ENCODE measurements at places on chromosomes 2 and 18.

DNA sequence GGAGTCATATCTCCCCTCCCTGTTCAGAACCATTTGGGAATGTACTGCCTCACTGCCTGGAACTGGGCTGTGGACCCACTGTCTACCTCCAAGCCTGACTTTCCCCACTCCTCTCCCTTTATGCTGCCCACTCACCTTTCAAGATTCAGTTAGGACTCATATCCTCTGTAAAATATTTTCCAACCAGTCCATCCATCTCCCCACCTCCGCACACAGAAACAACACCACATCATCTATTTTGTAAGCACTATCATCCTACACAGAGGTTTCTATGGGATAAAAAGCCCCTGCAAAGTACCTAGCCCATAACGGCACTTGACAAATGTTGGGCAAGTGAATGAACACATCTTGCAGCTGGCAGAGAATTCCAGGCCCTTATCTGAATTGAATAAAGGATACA, 250.8 kb downstream of the ANAPC1 start:
- no peak for DNase-seq

- DNase-seq = no peak
These were observed 866 bp downstream of the CWC22 start for GRCh38 chr2:180006231-180006630.

GRCh38 chr2:84443477-84443876, 15.6 kb downstream of the SUCLG1 start:
- DNase-seq = no peak

DNA sequence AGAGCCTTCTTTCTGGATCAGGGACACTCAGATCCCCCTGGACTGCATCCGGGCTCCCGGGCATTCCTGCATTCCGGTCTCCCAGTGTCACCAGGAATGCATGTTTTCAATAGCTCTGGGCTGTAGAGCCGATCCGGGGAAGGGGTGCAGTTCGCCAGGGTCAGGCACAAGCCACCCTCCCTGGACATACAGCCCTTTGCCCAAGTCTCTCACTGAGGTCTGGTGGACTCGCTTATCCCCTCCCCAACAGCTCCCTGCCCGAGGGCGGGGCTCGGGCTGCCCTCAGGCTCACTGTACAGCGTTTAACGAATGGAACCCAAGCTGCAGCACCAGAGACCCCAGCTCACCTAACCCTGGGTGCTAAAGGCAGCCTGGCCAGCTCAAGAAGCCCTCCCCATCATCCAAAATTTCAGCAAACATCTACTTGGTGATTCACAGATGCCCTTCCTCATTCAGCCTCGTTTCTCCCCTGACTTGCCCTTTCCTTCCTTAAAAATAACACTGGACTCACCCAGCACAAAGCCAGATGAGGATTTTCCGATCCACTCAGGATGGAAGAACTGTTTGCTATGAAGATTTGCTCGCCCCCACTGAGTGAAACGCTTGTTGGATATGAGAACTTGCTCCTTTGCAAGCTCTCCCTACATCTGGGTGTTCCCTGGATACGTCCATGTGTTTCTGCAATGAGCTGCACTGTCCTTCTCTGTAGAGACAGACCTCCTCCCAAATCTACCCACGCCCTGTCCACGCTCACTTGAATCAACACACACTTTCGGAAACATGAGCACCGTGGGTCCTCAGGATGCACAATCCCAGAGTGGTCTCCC, 58.1 kb downstream of the PXDN start:
- no peak for DNase-seq

DNA sequence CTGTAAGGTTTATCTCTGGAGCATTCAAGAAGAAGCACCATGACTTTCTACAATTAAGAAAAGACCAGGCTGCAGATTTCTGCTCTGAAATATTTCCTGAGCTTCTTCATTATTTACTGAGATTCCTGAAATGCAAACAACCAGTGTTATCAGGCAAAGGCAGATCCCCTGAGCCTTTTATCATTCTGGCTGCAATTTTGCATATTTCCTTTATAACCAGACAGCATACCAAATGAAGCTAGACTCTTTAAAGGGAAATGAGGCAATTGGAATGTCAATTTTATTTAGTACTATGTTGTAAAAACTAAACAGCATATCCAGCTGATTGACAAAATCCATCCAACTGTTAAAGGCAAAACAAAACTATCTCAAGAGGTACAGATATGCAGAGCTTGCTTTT, 372.5 kb downstream of the RIT2 start:
- no peak for DNase-seq

GRCh38 chr2:42443718-42444399, 49.9 kb downstream of the KCNG3 start:
- no peak for DNase-seq

DNA sequence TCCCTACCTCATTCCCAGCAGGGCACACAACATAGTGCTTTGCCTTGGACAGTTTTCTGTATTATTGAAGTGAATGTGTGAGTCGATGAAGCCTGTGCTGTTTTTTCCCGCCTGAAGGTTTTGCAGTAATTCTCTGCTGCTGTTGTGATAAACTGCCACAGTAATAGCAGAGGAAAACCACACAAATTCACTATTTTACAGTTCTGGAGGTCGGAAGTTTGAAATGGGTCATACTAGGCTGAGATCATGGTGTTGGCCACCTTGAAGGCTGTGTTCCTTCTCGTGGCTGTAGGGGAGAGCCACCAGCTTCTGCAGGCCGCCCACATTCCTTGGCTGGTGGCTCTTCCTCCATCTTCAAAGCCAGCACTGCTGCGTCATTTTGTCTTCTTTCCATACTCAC, 678 bp upstream of the SLC16A14 start:
- DNase-seq = no peak

Data from NCI-H1105 (cell line).